GM19239 (cell line): ENCODE measurements at places on chromosomes 5 and 9.

DNA sequence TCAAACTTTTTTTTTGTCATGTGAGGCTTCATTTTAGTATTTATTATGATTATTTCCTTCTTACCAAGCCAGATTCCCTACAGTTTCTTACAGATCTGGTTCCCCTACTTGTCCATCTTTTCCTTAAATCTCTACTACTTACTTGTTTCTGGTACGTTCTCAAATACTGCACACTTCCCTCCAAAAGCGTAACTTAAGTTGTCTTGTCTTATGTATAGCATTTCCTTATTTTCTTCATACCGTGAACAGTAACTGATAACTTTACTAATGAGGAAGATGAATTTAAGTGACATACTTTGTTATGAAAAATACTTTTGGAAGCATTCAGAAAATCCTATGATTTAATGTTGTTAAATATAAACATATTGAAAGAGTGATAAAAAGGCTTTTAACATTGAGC lies 67.3 kb downstream of the PARP8 start:
- no peak for DNase-seq

- DNase-seq, result no peak
Observed at GRCh38 chr9:84397822-84398221, 57.3 kb upstream of the SLC28A3 start.

- no peak for DNase-seq
Observed at GRCh38 chr5:99059685-99060084, 130.9 kb upstream of the CHD1 start.

DNA sequence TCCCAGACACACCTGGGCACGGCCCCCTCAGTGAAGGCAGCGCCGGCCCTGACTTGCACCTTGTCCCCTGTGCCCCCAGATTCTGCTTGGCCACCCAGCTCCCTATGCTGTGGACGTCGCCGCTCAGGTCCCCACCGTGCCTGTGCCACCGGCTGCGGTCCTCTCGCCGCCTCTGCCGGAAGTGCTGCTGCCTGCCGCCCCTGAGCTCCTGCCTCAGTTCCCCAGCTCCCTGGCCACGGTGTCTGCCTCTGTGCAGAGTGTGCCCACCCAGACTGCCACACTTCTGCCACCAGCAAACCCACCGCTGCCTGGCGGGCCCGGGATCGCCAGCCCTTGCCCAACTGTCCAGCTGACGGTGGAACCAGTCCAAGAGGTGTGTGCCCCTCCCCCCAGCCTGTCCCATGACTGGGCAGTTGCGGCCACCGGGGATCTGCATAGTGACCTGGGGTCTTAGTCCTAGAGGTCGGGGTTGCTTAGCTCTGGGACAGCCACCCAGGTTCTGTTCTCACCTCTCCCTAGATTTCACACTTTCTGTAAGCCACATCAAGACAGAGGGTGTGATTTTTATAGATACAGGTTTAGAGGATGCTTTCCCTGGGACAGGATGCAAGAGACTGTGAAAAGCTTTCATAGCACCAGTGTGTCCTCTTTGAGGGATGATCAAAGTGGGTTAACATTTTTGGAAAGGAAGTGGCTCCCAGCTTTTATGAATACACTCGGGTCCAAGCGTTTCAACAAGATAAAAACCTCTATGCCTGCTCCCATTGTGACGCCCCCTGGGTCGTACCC lies 78.0 kb downstream of the WNK2 start:
- no peak for DNase-seq

DNA sequence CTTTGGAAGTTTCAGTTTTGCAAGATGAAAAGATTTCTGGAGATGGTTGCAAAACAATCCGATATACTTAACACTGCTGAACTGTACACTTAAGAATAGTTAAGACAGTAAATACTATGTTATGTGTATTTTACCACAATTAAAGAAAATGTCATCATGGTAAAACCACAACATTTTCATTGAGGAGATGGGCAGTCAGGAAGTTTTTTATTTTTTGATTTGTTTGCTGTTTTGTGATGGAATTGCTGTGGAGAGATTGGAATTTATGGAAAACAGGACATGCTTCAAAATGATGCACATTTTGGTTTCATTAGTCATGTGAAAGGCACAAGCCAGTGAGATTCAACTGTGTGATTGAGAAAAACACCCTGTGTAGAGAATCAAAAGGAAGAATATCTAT lies 90.5 kb upstream of the AGXT2 start:
- DNase-seq, result no peak

DNA sequence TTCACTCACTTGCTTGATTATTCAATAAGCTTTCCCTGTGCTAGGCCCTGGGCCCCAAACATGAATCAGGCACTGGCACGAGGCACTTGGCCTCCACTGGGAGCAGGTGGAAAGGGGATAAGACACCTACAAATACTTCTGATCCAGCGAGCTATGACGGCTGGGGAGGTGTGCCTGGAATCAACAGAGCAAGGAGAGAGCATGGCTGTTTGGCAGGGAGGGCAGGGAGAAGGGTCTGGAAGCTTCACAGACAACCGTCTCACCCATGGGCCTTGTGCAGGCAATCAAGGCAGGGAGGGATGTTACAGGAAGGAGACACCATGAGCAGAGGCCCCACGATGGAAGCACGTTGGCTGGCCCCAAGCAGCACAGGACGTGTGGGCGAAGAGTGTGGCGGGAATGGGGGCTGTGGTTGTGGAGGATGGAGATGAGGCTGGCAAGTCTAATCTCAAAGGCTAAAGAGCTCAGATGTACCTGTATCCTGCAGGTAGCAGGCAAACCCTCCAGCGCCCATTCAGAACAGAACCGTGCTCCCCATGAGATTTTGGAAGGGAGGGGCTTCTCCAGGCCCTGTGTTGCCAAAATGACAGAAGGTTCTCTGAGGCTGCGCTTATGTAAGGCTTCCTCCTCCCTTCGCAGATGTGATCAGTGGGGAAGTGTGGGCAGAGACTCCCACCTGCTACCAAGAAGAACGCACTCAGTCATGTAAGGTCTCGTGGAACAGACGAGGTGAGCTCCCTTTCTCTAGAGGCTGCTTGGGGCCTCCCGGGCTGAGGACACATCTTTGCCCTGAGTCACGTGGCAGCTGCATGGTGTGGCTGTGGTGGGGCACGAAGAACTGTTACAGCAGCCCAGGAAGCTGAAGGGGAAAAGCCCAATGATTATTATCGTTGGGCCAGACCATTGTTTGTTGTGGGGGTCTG lies 189.7 kb downstream of the DAB2IP start:
- DNase-seq, result no peak

- DNase-seq, result no peak
Observed at GRCh38 chr5:158354958-158355357, 496.0 kb upstream of the CLINT1 start.

DNA sequence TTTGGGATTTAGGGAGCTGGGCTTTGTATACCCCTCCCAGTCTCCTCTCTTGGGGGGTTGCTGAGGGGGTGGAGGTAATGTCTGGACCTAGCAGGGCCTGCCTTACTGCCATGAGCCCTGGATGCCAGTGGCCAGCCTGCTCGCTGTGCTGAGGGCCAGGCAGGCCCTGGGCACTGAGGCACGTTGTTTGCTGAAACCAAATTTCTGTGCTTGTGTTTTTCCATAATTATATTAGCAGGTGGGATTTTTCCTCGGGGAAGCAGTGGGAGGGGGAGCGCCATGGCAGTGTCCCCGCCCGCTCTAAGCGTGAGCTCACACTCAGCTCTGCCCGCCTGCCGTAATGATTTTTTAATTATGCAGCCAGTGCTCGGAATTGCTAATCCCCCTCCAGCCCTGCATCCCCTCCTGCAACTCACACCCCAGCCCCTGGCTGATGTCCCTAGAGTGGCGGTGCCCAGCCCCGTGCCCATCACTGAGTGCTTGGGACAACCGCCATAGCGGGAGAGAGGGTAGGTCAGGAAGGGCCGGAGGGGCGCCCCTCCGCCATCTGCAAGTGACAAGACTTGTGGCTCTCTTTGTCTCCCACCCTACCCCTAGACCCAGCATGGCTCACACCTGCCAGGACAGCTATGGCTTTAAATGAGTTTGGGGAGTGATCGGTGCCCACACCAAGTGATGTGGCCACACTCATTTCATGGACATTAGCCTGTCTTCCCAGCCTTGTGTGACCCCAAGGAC lies 20.9 kb downstream of the CXXC5 start:
- no peak for DNase-seq

- DNase-seq, result no peak
Observed at GRCh38 chr9:117734082-117734481, 29.9 kb downstream of the TLR4 start.

- no peak for DNase-seq
Observed at GRCh38 chr9:120856700-120857099, 14.0 kb upstream of the PSMD5 start.

DNA sequence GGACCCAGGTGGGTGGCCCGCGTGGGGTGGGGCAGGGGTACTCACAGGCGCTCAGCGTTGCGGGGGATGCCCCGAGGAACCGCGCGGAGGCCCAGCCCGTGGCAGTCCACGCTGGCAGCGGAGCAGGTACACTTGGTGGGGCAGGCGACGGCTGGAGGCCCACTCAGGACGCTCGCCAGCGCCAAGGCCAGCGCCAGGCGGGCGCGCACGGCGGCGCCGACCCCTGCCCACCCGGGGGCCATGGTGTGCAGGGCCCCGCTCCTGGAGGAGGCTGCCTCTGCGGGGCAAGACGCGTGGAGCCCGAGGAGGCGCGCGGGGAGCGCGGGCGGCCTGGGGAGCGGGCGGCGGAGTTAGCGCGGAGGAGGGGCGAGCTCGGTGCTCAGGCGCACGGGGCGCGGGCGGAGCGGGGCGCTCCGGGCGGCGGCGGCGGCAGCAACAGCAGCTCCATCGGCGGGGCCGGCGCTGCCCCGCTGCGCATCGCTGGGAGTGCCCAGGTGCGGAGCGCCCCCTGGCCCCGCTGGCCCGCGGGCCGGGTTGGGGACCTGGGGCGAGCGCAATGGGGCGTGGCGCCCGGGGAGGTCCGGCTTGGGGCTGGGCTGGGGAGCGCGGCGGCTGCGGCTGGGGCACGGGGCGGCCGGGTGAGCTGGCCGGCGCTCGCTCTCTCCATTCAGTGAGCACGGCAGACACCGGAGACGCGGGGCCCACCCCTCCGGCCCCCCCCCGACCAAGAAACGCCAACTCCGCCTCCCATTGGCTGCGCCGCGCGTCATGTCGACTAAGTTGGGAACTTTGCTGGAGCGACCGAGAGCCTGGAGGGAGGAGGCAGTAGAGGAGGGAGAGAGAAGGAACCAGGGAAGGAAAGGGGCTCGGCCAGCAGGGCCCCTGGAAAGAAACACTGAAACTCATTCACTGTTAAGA lies at the start of gene SLIT3:
Gene SLIT3 (minus strand): TSS at position 672 of the 918 bp plus-strand sequence. CDS start 430 bp downstream, at position 242.
- DNase-seq, result no peak

GRCh38 chr9:125359011-125359410 lies 97.4 kb downstream of the GAPVD1 start:
- no peak for DNase-seq

- DNase-seq, result no peak
Observed at GRCh38 chr5:43037636-43038495, 2.3 kb downstream of the ANXA2R start.

DNA sequence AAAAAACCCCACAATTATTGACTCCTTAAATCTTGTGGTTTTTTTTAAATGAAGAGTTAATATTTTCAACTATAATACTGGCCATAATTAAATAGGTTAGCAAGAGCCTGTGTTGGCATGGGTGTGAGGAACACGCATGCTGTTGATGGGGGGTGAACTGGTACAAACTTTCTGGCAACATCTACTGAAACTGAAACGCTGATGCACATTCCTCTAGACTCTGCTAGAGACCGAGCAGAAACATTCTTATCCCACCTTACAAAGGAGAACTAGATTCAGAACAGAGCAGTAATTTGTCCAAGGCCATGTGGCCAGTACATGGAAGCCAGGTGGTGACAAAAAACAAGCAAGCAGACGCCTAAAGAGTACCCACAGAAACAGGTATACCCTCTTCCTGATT lies 2.4 kb downstream of the BICD2 start:
- DNase-seq, result no peak

GRCh38 chr9:125966959-125967711 lies 220.0 kb downstream of the PBX3 start:
- DNase-seq, result no peak

GRCh38 chr9:80678906-80679305 lies 1010.4 kb downstream of the TLE1 start:
- no peak for DNase-seq

GRCh38 chr9:99026271-99026955 lies 78.5 kb upstream of the TGFBR1 start:
- DNase-seq, result no peak

- DNase-seq, result no peak
Observed at GRCh38 chr5:31811210-31811609, 172.3 kb downstream of the PDZD2 start.

- no peak for DNase-seq
Observed at GRCh38 chr9:137970686-137971476, 93.3 kb downstream of the CACNA1B start.

DNA sequence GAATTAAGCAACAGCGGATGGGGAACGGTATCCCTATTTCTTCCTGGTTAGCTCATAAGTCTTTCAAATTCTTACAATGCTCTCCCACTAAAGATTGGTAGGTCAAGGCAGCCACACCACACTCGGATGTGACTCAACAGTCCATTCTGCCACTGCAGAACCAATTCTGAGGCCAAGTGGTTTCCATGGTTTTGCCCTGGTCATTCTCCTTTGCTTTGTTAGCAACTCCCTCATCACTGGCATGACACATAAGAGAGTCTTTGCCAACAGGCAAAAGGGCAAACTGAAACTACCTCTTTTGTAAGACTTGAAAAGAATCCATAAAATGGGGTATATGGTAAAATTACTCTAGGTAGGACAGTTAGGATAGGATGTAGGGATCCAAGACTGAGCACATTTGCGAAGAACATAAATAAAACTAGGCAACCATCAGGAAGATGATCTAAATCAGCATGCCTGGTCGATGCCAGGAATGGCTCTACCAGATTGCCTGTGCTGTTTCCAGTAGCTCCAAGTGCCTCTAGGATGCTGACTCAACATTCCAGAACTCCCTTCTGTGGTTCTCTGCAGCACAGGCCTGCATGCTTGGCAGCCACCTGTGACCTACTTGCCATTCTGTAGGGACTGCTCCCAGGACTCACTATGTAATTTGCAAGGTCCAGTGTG lies 105.4 kb downstream of the DCP2 start:
- no peak for DNase-seq

DNA sequence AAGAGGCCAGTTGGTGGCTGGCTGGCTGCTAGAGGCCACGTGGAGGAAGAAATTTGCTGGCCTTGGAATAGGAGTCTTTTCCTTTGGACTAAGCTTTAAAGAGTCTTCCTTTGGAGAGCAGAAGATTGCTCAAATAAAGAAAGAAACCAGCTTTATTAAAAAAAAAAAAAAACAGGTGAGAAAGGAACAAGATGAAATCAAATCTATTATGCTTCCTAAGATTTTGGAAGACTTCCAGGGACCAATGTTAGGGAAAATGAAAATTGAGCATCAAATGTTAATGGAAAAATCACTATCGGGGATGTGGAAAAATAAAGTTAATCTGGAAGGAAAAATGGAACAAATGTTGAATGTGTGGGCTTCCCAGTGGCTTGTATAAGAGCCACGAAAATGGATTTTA lies 153.1 kb downstream of the TTC39B start:
- DNase-seq, result no peak

- DNase-seq, result no peak
Observed at GRCh38 chr9:112496074-112496722, 9.6 kb downstream of the KIAA1958 start.
